Stimulated activated CD4-positive, alpha-beta T cell treated with anti-CD3 and anti-CD28 coated beads, Interleukin-4, amount 100 ng/mL, for 24 hours (primary cell): ENCODE measurements at places on chromosomes 1 and 21.

DNA sequence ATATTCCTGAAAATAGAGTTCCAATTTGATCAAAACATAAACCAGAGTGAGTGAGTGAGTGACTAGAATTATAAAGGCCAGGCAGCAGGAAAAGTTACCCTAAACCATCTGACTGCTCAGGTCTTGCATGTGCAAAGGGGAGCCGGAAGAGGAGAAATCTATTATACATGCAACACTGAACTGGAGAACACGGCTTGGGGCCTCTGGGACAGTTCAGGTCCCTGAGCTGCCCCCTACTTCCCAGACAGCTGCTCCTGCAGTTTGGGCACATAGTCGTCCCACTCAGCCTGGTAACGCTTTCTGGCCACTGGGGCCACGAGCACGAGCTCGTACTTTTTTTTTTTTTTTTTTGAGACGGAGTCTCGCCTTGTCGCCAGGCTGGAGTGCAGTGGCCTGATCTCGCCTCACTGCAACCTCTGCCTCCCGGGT, 40.1 kb downstream of the PTPRC start:
- peak; percentile 38 for DNase-seq

- DNase-seq: no peak
Measured at GRCh38 chr1:94012708-94013366, 103.6 kb upstream of the GCLM start.

DNA sequence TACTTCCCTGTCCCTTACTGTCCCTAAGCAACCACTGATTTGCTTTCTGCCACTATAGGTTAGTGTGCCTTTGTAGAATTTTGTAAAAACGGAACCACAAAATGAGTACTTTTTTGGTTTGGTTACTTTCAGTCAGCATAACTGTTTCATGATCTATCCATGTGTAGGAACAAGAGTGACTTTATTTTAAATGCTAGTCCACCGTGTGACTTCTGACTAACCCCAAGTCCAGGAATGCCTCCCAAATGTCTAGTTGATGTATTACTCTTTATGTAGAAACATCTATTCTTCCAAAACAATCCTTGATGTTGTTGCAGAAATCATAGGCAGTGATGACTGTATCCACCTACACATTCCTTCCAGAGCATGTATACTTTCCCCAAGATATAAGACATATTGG, 21.3 kb downstream of the ATPAF1 start:
- no peak for DNase-seq

DNA sequence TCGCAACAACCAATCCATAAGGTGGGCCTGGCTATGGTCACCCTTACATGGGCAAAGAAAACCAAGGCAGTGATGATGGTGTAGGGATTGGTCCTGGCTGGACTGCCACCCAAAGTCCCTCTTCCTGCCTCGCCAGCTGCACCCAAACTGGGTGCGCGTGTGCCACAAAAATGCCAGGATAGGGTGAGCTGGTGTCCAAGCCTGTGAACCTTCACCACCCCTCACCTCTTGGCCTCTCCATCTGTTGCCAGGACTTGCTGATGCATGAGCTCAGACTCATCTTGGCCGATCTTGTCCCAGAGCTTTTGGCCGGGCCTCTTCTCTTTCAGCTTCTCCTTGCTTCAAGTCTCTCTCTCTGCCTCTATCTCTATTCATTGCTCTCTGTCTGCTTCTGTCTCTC, 41.8 kb downstream of the FOXD2 start:
- no peak for DNase-seq

- DNase-seq: no peak
Measured at GRCh38 chr1:178025613-178026356, 55.9 kb upstream of the SEC16B start.
